ENCODE measurements at places on chromosomes 6 and 20.

GRCh38 chr6:35139924-35140638 is 1.1 kb downstream of the TCP11 start:
- DNase-seq, result peak; percentile 36

DNA sequence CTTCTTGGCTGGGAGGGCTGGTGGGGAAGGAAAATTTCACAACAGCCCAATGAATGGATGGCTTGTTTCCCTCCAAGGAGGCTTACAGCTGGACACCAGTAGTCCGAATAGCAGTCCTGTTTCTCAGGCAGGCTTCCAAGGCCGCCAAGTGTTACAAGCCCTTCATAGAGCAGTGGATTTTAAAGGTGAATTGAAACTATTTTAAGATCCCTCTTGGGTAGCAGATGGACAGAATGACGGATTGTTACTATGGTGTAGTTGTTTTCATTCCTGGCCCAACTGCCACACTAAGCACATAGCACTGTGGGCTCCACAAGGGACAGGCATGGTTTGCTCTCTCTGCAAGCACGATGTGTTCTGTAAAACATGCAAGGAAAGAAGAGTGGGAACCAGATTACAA is 203.3 kb upstream of the TAB2 start:
- no peak for DNase-seq

GRCh38 chr6:96017070-96017359 is 1.2 kb downstream of the FUT9 start:
- DNase-seq, result no peak

GRCh38 chr20:33851842-33852466 is 40.8 kb downstream of the CHMP4B start:
- no peak for DNase-seq

DNA sequence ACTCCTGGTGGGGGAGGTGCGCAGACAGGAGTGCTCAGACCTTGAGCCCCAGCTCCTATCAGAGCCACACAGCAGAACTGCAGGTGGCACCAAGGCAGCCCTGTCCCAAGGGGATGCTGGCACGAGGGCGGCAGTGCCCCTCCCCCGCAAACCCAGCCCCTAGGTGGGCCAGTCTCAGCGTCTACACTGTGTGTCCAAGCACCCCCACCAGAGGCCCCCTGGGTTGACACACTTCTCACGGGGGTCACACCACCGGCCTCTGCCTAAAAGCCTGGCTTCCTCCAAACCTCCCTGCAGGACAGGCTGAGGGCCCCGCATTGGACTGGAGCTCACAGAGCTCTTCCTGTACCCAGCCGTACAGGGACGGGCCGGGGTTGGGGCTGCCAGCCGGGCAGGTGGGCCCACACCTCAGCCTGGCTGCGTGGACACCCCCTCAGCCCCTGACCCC is 8.1 kb downstream of the SLC2A4RG start:
- no peak for DNase-seq

GRCh38 chr6:109121411-109121810 is 26.1 kb downstream of the CEP57L1 start:
- DNase-seq, result no peak

DNA sequence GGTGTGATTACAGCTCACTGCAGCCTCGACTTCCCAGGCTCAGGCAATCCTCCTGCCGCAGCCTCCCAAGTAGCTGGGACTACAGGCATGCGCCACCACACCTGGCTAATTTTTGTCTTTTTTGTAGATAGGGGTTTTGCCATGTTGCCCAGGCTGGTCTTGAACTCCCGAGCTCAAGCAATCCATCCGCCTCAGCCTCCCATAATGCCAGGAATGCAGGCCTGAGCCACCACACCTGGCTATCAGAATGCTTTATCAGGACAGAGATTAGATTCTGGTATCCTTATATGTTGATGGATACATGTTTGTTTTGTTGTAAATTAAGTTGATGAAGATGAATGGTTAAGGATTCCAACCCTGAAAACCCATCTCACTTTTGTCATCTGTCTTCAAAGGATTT is 24.2 kb downstream of the LHFPL5 start:
- DNase-seq, result no peak

- DNase-seq, result no peak
Observed at GRCh38 chr20:63582382-63583063, 8.5 kb upstream of the HELZ2 start.

DNA sequence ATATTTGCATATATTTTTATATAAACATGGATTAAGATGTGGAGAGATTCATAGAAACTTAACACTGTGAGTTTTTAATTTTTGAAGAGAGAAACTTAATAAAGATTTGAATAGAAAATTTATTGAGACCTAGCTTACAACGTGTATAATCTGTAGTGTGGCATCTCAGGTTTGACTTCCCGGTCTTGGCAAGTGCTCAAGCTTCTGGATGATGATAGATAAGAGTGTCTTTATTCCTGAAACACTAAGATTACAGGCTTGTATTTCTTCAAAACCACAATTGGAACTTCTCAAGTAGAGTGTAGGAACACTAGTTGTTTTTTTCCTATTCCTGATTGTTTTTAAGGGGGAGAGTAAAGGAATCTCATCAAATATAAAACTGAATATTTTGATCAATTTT is 64.6 kb upstream of the NOTCH4 start:
- no peak for DNase-seq

- DNase-seq, result no peak
Observed at GRCh38 chr20:23776067-23776771, 25.5 kb upstream of the CST1 start.

GRCh38 chr20:47357296-47358038 is 968 bp upstream of the ZMYND8 start:
- DNase-seq, result peak; percentile 70

DNA sequence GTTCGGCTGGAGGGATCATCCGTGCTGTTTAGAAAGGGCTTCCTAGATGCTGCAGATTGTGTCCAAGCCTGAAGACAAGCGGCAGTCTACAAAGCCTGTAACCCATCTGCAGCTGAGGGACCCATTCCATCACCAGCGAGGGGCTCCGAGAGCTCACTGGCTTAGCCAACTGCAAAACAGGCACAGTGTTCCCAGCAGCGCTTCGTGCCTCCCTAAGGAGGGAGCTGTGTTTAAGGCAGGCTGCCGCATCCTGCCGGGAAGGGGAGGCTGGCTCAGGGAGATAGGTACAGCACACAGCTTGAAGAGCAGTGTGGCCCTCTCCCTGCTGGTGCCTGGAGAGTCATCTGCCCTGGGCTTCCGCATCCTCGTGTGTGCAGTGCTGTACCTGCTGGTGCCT is 32.4 kb downstream of the DUSP22 start:
- DNase-seq, result no peak

- DNase-seq, result no peak
Observed at GRCh38 chr6:15263780-15264374, 18.0 kb downstream of the JARID2 start.

DNA sequence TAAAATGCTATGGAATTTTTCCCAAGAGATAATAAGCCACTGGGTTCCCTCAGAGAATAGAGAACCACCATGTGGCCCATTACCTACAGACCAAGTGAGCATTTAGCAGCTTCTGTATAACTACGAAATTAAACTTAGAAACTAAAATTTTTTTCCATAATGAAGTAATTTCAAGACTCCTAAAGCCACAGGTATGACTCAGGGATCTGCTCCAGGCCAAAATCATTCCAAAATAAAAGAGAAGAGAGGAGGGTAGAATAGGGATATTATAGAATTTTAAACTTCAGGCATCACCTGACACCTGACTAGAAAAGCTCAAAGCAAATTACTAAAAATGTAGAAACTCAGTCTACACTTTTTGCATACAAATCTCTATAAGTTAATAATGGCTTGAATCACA is 108.9 kb upstream of the DST start:
- DNase-seq, result no peak

- no peak for DNase-seq
Observed at GRCh38 chr6:33885132-33886057, 81.6 kb upstream of the MLN start.

GRCh38 chr6:165183496-165184140 is 125.8 kb downstream of the C6orf118 start:
- no peak for DNase-seq

DNA sequence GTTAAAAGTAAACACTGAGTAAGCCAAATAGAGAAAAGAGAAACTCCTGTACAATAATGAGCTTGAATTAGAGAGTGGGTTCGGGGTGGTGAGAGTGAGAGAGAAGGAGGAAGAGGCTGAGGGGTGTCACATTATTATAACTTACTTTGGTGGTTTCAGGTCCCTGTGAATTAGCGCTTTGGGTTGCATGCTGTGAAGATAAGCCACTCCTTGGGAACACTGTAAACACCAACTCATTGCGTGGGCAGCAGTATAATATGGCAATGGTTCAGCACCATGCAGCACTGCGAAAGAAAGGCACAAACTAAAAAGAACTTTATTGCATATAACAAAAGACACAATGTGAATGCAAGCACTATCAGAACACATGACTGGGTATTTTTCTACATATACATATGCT is 26.9 kb downstream of the MAP3K7 start:
- DNase-seq, result no peak

GRCh38 chr6:136566851-136567250 is 16.6 kb upstream of the MAP7 start:
- DNase-seq, result no peak

DNA sequence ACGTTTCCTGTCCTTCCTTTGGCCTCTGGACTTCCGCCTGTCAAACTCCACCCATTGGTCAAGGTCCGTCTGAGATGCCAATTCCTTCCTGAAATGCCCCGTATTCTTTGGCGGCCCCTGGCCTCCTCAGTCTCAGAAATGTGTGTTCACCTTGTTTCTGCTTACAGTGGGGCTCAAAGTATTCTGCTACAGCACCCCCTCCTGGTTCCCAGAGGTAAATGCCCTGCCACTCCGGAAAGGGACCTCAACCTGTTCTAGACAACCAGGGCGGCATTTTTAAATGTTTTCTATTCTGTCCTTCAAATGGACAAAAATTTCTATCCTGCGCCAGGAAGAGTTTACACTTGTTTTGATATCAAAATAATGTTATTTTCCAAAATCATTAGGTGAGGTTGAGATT is 12.1 kb upstream of the PAX1 start:
- no peak for DNase-seq

DNA sequence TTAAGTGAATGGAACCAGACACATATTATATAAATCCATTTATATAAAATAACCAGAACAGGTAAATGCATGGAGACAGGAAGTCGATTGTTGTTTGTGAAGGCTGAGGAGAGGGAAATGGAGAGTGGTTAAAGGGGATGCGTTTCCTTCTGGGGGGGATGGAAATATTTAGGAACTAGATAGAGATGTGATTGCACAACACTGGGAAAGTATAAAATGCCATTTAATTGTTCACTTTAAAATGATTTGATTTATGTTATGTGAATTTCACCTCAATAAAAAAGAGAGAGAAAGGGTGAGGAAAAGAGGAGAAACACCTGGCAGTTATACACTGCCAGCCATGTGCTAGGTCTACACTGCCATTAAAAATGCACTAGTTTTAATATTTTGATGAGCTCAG is 312.6 kb downstream of the CD83 start:
- DNase-seq, result no peak

DNA sequence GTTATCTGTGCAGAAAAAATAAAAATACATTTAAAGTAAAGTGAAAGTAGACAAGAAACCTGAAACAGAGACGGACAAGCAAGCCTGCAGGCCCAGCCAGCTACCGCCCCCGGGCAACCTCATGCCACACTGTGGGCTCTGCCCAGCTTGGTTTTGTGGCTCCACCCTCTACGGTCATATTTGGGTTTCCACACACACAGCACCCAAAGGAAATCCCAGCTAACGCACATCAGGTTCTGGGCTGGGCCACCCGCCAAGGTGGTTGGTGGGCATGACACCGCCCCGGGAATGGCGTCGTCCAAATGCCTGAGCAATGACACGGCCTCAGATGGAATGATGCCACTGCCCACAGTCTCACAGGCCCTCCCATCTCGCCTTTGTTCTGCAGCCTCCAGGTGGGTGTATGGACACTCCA is 22.9 kb downstream of the FAM110A start:
- no peak for DNase-seq

DNA sequence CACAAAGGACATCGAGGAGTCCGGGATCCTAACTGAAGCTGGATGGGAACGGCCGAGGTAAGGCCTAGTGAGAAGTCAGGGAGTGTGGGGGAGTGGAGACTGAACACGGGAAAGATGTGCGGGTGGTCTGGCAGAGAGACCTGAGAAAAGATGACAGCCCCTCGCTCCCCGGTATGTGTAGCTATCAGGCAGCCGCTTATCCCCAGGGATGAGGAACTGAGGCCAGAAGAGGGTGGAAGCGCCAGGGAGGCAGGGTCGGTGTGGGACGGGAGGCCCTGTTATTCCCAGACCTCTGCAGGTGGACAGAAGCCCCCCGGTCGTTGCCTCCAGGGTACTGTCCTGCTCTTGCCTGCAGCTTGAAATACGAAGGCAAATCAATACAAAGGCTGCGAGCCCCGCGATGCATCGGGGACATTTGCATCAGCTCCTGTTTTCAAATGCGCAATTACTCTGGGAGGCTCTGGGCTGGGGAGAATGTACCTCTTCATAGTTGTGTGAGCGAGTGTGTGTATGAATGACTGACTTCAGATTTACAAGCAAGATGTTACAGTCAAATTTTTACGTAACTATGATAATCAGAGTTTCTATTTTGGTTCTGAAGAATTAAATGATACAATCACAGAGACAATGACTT is 221.3 kb downstream of the QKI start:
- DNase-seq, result no peak

DNA sequence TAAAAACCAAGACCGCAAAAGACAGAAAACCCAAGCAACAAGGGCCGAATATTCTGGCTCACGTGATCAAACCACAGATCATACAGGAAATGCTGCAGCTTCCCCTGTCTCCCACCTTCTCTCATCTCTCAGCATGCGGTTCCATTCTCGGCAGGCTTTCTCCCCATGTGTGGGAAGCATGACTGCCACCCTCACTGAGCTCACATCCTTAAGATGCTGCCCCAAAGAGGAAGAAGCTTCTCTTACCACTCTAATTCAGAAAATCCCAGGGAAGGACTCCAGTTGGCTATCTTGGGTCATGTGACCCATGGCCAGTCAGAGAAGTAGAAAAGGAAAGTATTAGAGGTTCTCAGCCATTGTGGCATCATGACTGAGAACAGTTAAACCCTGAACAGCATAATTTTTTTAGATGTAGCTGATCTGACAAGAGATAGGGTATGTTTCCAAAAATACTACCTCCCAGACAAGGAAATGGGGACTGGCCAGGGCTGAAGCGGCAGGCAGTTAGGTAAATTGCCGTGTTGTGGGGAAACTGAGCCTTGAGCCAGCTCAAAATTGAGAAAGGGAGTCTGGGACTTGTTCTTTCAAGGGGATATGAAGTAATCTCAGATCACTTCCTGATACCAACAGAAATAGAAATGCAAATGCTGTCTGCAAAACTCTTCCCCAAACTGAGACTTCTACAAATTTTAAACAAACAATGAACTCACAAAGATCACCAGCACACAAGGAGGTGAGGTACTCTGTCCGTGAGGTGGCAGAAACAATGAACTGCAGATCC is 37.1 kb upstream of the GRM4 start:
- peak; percentile 47 for DNase-seq

GRCh38 chr6:166173281-166173951 is 5.8 kb upstream of the TBXT start:
- no peak for DNase-seq

- DNase-seq, result no peak
Observed at GRCh38 chr6:157070403-157071107, 252.8 kb downstream of the TMEM242 start.

Data from naive B cell (primary cell).